ENCODE measurements at places on chromosomes 12 and 14. TPM values are rescaled to one million over a fixed set of nuclear protein-coding genes. Genes with fewer than 3 reads are reported as not detected.

The MLXIP gene
- 14.6 TPM for total RNA-seq

The PLEKHG7 gene
- 1.5 TPM for total RNA-seq

The GTF2A1 gene
- total RNA-seq: 20.1 TPM

The CACNA2D4 gene
- total RNA-seq: 0.73 TPM

The RNASE1 gene
- total RNA-seq: not detected

The DEGS2 gene
- total RNA-seq: 0.11 TPM

The NAA30 gene
- 29.7 TPM for total RNA-seq

The TAS2R31 gene
- total RNA-seq: 0.99 TPM

The INSM2 gene
- total RNA-seq: not detected

The TBK1 gene
- 40.7 TPM for total RNA-seq

The TMEM117 gene
- total RNA-seq: 25.6 TPM

The KLRB1 gene
- not detected for total RNA-seq

The MYH7 gene
- 258 TPM for total RNA-seq

The CLMN gene
- total RNA-seq: 0.52 TPM

The NYNRIN gene
- total RNA-seq: 0.21 TPM

The KIF5A gene
- total RNA-seq: not detected

The IAPP gene
- not detected for total RNA-seq

The PLEK2 gene
- not detected for total RNA-seq

The KLHDC2 gene
- total RNA-seq: 96.8 TPM

The GPR84 gene
- total RNA-seq: not detected

The TPH2 gene
- total RNA-seq: not detected

The CDC42BPB gene
- 63.4 TPM for total RNA-seq

The TCL1B gene
- not detected for total RNA-seq

The KRT74 gene
- total RNA-seq: not detected

The LRP1-AS gene
- not detected for total RNA-seq

The ARHGEF40 gene
- total RNA-seq: 67.3 TPM
